ENCODE measurements at places on chromosomes 4 and X.

DNA sequence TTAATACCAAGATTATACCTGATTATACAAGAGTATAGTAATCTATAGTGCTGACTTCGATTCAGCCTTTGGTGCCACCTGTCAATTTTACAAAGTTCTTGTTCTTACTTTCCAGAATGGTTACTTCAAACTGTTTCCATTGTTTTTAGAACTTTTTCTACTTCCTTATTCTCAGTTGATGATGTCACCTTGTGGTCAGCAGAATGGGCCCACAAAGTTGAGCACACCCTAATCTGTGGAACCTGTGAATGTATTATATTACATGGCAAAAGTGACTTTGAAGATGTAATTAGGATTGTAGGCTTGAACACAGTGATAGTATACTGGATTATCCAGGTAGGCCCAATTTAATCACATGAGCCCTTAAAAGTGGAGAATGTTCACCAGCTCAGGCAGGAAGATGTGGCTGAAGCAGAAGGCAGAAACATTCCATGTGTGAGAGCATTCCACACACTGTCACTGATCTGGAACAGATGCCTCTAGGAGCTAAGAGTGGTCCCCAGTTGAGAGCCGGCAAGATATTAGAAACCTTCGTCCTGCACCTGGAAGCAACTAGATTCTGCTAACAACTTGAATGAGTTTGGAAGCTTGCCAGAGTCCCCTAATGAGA is 6.3 kb upstream of the SGMS2 start:
- DNase-seq: no peak

- DNase-seq: no peak
Measured at GRCh38 chrX:71482228-71482958, 50.5 kb upstream of the OGT start.

DNA sequence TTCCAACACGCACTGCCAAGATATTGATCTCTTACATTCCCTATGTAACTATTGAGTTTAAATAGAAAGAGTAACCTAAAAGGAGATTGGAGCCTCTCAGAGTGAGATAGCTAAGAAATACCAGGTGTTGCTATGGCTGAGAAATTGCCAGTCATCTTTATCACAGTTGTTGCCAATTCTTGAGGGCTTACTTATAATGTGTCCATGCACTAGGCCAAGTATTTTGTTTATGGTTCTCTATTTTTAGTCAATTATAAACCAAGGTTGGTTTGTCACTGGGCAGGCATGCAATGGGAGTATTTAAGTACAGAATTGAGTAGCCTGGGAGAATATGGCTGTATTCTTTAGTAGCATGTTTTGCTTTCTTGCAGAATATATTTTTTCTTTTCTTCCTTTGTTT is 201.6 kb downstream of the TEX13A start:
- DNase-seq: no peak

GRCh38 chr4:2800691-2801596 is 8.1 kb downstream of the SH3BP2 start:
- no peak for DNase-seq

- no peak for DNase-seq
Measured at GRCh38 chrX:10109695-10110094, 47.1 kb upstream of the CLCN4 start.

GRCh38 chr4:40719008-40719623 is 30.6 kb upstream of the NSUN7 start:
- no peak for DNase-seq

DNA sequence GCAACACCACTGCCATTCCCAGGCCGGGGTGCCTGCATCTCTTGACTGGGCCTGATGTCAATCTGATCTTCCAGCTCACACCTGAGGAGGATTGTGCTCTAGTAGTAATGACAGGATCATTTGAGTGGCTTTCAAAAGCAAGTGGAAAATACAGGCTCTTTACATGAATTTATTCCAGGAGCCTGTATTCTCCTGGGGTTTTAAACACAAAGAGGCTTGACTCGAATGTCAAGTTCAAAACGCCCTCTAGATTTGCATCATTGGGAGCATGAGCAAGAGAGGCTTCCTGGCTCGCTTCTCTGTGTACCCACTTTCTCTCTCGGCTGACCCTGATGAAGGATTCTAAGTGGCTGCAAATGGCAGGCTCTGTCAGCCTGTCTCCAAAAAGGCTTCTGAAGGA is 199.5 kb upstream of the PUDP start:
- DNase-seq: no peak

DNA sequence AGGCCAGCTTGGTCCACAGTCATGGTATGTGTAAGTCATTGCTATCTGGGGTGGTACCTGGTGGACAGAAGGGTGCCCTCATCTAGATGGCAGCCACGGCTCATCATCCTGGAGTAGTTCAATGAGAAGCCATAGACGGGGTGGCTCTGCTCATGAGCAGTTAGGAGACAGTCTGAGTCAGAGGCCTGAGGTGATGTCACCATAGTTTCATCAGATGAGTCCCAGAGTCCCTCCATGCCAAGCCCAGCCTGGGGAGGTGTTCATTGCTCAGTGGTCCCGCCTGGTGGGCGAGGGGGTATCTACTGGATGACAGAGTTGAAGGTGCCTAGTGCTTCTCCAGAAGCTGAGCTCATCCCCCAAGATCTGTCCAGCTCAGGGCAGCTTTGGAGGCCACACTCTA is 49.8 kb downstream of the DLG3 start:
- no peak for DNase-seq

DNA sequence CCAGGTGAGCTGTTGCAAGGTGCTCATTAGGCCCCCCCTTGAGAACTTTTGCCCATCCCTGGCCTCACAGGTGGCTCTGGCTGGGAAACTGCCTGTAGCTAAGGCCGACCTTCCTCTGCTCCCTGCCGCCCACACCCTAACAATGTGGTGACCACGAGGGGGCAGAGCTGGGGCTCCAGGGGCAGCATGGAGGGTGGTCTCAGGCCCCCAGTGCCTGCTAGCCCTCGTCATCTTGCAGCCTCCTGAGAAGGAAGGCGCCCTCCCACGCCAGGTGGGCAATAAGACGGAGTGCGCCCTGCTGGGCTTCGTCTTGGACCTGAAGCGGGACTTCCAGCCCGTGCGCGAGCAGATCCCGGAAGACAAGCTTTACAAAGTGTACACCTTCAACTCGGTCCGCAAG is 32.4 kb downstream of the ATP2B3 start:
- no peak for DNase-seq

DNA sequence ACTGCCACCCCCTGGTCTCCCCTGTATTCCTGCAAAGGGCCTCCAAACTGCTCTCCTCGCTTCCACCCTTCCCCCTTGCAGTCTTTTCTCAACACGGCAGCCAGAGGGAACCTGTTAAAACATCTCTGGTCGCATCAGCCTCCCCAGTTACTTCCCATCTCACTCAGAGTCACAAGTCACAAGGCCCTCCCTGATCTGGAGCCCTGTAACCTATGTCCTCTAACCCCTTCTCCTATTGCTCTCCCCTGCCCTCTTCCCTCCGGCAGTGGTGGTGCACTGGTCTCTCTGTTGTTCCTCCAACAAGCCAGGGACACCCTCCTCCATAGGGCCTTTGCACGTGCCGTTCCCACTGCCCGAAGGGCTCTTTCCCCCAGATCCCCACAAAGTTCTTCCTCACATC is 73.2 kb downstream of the SH3KBP1 start:
- DNase-seq: no peak

DNA sequence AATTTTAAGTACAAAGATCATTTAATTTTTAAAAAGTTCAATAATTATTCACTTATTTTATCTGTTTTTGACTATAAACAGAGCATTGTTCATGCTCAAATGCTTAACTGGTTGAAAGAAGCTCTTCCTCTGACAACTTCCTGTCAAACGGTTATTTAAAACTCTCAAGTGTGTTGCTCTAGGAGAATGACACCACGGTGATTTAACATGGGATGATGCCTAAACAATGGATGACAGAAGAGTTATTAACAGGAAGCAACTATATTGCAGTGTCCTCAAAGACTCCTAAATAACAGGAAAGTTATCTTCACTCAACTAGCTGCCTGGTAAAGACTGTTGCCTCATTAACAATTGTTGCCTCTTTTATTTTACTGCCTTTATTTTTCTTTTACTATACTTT is 509.6 kb downstream of the PACRGL start:
- no peak for DNase-seq

- DNase-seq: no peak
Measured at GRCh38 chrX:150581093-150581775, 12.8 kb downstream of the MTM1 start.

- no peak for DNase-seq
Measured at GRCh38 chrX:38172596-38172995, 48.1 kb downstream of the SRPX start.

DNA sequence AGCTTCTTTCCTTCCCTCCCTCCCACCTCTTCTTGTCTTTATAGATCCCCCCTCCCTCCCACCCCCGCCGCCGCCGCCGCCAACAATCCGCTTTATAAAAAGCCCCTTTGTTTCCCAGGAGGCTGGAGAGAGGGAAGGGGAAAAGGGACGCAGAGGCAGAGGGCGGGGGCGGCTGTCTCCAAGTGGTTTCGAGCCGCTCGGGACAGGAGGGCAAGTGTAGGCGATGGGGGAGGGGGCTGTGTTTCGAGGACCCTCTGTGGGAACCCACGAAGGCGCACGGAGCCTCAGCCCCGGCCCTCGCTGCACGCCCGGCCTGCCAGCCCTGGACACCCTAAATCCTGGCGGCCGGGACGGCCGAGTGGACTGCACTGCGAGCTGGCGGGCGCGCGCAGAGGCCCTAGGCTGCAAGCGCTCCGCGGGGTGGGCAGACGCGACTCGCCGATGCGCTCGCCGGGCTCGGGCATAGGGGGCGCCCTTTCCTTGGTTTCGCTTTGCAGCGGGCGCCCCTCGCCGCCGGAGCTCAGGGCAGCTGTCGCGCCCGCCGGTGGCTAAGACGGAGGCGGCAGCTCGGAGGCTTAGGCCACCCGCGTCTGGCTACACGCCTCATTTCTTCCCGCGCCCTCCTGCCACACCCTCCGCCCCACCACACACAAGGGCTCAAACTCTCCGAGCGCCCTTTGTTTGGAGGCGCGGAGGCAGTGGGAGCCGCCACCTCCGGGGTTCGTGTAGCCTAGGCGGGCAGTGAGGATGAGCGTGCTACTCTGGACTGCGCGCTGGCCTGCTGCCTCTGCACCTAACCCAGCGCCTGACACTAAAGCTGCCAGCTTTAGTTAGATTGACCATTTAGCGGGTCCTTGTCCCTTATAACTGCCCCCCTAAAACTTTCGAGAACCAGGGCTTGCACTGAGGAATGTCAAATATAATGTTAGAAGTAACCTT is 2.2 kb downstream of the MAMLD1 start:
- peak; percentile 63 for DNase-seq

DNA sequence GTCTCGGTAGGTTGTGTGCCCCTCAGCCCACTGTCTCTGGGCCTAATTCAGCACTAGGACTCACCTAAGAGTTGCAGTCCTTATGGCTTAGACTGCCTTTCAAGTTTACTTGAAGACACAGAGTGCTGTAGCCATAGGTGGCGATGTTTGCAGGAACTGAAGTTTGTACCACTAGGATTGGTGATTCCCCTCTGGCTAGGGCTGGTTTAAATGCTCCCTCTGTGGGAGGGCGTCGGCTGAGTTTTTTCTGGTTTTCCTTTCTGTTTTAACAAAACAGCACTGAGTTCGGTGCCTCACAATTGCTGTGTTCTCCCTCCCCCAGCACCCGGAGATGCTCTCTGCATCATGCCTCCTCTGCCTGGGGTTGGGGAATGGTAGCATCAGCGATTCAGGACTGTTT is 480.9 kb downstream of the PCDH11X start:
- no peak for DNase-seq

GRCh38 chr4:175871774-175872405 is 59.8 kb upstream of the GPM6A start:
- no peak for DNase-seq

GRCh38 chr4:78311306-78311705 is 240.3 kb upstream of the ANXA3 start:
- no peak for DNase-seq

GRCh38 chr4:102439236-102439614 is 61.9 kb upstream of the NFKB1 start:
- DNase-seq: no peak

DNA sequence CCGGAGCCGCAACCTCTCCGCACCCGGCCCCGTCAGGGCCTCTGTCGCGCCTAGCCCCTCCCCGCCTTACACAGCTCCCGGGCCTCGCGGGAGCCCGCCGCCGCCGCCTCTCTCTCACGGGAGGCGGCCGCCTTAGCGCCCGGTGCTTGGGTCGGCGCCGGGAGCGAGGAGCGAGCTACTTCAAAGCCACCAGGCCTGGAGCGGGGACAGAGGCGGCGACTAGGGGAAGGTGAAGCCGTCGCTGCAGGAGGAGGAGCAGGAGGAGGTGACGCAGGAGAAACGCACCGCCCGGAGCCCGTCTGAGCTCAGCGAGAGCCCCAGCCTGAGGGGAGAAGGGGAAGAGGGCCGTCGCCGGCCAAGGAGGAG is 250 bp downstream of the USP9X start:
- peak; percentile 15 for DNase-seq

GRCh38 chrX:109841257-109841656 is 108.2 kb upstream of the ACSL4 start:
- no peak for DNase-seq

Measured in progenitor cell of endocrine pancreas (in vitro differentiated cells).